ENCODE measurements at places on chromosomes 5 and 9.

- DNase-seq: no peak
Observed at GRCh38 chr5:96159043-96159442, 197.4 kb upstream of the ELL2 start.

GRCh38 chr9:96082516-96083232 is 207.2 kb downstream of the ERCC6L2 start:
- no peak for DNase-seq

DNA sequence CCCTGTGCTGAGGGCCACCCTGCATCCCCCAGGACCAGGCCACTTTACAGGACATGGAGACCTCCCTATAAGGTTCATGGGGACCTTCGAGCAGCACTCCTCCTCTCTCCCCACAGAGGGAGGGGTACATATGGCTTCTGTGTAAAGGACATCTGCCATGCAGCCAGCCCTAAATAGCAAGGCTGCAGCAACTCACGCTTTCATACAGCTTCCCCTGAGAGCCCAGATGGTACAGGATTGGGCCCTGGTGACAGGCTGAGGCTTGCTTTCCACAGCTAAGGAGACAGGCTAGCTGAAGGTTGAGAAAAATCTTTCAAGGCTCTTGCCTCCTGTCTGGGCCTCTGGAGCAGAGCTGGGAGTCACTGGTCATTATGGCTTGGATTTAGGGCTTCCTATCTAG is 147.0 kb upstream of the ZNF366 start:
- DNase-seq: no peak

- DNase-seq: no peak
Observed at GRCh38 chr9:111050819-111051218, 12.5 kb upstream of the LPAR1 start.

DNA sequence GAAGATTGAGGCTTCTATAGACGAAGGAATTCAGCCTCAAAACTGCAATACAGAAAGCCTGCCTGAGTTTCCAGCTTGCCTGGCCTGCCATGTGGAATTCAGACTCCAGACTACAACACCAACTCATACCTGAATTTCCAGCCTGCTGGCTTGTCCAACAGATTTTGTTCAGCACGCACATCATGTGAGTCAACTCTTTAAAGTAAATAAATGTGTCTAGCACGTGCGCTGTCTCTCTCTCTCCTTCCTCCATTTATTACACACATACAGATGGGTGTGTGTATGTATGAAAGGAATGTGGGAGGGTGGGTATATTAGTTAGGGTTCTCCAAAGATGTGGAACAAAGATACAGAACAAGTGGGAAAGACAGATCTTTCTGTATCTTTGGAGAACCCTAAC is 82.4 kb upstream of the TAS2R1 start:
- DNase-seq: no peak

DNA sequence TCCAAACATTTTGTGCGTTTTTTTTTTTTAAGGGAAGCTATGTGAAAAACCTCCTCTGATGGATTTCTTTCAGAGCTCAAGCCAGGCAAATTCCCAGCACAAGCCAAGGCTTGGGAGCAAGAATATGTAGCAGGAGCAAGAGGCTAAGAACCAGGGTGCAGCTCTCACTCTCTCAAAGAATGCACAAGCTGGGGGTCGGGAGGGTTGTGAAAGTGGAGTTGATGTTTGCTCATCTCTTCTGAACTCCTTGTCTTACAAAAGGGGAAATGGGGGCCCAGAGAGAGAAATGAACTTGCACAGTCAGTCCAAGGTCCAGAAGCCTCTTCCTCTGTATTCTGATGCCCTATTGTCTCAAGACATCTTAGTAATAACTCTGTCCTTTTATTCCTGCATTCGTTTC is 7.7 kb upstream of the TRAF1 start:
- no peak for DNase-seq

GRCh38 chr5:153358315-153358976 is 132.0 kb upstream of the GRIA1 start:
- no peak for DNase-seq

- DNase-seq: no peak
Observed at GRCh38 chr5:23257656-23258055, 249.8 kb upstream of the PRDM9 start.

- no peak for DNase-seq
Observed at GRCh38 chr9:110078604-110079003, 129.4 kb downstream of the C9orf152 start.

Measured in pancreas (tissue), 10 donors.